ENCODE measurements at places on chromosomes 6 and 20. TPM values are rescaled to one million over a fixed set of nuclear protein-coding genes. Genes with fewer than 3 reads are reported as not detected.

- no peaks in the 10 kb centered on the region for H3K27me3 ChIP-seq
- peak overlapping the region; percentile 47 for H3K4me3 ChIP-seq
- H3K27ac ChIP-seq, result peak overlapping the region; percentile 18
- H3K4me1 ChIP-seq, result peaks cover 13% of the 10 kb centered on the region
These were observed 686 bp downstream of the TMEM170B start for GRCh38 chr6:11538052-11538818.

TGM3 gene
- total RNA-seq, result not detected

GRCh38 chr6:135280375-135281136, 99.4 kb downstream of the MYB start:
- DNase-seq, result no peak
- H3K36me3 ChIP-seq, result no peaks in the 10 kb centered on the region
- no peaks in the 10 kb centered on the region for H3K27me3 ChIP-seq
- no peaks in the 10 kb centered on the region for H3K4me1 ChIP-seq

GRCh38 chr6:35600659-35601125, 88.0 kb upstream of the TULP1 start:
- H3K36me3 ChIP-seq, result peaks cover 12% of the 10 kb centered on the region
- peak overlapping the region; percentile 44 for H3K27ac ChIP-seq
- H3K4me1 ChIP-seq, result peaks cover 87% of the 10 kb centered on the region
- H3K4me3 ChIP-seq, result peak overlapping the region; percentile 50

PROKR2 gene
- not detected for total RNA-seq

DNA sequence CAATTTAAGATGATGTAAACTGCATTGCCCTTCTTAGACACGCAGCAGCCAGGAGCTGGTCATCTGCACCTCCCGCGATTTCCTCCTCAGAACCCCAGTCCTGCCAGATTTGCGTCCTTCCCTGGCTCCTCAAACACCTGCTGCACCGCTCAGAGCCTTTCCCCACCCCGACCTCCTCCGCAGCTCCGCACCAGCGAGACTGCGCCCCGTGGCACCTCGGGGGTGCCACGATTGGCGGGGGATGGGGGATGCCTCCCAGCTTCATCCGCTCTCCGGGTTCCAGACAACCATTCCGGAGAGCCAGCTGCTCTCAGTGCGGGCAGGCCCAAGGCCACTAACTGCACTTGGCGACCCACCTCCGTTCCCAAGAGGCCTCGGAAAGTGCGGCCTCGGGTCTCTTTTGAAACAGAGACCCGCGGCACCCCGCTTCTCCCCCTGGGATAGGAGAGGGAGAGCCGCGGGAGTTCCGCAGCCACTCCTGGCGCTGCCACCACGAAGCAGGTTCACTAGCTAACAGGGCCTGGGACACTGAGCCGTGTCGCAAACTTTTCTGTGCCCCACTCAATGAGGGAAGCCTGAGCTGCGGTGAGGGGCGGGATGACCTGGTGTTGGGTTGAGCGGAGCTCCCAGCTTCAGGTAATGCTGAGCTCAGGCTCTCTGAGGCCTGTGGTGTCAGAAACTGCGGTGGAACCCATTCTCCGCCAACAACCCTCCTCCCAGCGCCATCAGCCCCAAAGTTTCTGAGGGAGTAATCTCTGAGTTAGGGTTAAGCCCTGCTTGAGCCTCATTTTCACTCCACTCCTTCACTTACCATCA, 7.3 kb upstream of the TFAP2A start:
- no peak for DNase-seq
- H3K36me3 ChIP-seq, result no peaks in the 10 kb centered on the region
- H3K27ac ChIP-seq, result no peak overlapping the region
- H3K27me3 ChIP-seq, result peaks cover 85% of the 10 kb centered on the region
- H3K4me3 ChIP-seq, result no peak overlapping the region

- no peak overlapping the region for H3K27ac ChIP-seq
- no peak for DNase-seq
- no peak overlapping the region for H3K4me3 ChIP-seq
- H3K36me3 ChIP-seq, result no peaks in the 10 kb centered on the region
- H3K4me1 ChIP-seq, result no peaks in the 10 kb centered on the region
These were observed 672.9 kb downstream of the HACE1 start for GRCh38 chr6:104186831-104187230.
